ENCODE measurements at places on chromosomes 6 and 20.
A peak's percentile ranks its signal among the peaks of the same experiment; 100 is the strongest.

GRCh38 chr6:27871924-27872638 lies 40.1 kb downstream of the OR2B2 start:
- peak; percentile 72 for DNase-seq

- no peak for DNase-seq
Measured at GRCh38 chr6:16582446-16583143, 178.7 kb downstream of the ATXN1 start.

DNA sequence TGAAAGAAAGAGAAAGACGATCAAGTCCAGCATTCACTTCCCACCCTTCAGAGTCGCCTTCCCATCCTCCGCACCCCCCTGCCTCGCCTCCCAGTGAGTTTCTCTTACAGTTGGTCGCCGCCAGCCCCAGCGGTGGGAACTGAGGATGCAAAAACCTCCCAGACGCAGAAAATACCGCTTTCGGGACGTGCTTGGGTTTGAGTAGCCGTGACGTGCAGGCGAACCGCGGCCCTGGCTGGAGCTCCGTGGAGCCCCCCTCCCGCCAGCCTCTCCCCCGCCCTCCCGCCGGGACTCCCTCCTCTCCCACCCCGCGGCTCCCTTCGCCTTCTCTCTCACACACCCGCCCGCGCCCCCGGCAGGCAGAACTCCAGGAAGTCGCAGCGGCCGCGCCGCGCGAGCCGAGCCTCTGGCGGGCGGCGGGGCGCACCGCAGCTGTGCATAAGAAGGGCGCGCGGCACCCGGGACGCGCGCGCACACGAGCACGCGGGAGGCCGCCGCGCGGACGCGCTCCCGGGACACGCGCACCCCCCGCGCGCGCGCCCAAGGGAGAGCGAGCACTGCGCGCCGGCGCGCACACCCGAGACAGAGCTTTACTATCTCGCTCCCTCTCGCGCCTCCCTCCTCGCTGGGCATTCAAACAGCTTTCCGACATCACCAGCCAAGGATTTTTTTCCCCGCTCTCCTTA lies at the start of gene ADGRB3:
Gene ADGRB3, plus strand, starts transcription at position 557 of the 686 bp plus-strand sequence. CDS start 3,394 bp downstream, outside the sequence.
- DNase-seq: no peak

DNA sequence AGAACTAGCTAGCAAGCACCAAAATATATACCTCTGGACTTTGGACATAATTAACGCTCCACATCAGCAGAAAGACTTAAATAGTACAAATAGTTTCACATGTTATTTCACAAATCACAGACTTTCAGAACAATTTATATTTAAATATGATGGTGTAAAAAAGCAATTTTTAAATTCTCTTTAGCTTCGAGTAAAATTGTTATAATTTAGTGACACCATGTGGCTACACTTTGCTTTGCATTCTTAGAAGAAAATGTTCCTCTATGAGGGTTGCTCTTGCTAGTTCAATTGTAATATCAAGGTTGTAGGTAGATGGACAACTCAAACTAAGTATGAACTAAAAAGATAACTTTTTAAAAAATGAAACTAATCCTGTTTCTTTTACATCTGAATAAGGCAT lies 69.0 kb downstream of the BTBD9 start:
- DNase-seq: no peak

DNA sequence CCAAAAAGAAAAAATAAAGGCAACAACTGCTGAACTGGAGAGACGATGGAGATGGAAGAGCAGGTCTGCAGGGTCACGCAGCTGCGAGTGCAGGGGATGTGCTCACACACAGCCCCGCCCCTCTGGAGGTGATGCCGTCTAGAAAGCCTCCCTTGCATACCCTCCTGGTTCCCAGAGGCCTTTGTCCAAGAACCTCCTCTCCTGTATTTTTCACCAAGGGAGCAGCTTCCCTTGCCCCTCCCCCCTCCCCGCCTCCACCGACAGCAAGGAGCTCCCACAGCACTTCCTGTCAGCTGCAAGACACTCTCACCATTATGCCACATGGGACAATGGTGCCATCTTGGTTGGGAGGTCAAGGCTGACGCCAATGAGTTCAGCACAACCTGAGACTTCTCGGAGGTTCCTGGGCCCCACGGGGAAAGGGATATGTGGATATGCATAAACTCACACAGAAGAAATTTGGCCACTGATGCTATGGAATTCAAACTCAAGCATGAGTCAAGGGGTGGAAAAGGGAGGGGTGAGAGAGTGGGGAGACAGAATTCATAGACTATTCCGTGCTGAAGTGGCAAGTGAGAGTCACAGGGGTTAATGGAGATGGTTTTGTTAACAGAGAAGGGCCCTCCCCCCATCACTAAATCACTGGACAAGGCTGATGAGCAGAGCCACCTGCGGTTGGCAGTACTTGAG lies 132.9 kb downstream of the SCML4 start:
- DNase-seq: no peak
